ENCODE measurements at places on chromosomes 11 and 22.

DNA sequence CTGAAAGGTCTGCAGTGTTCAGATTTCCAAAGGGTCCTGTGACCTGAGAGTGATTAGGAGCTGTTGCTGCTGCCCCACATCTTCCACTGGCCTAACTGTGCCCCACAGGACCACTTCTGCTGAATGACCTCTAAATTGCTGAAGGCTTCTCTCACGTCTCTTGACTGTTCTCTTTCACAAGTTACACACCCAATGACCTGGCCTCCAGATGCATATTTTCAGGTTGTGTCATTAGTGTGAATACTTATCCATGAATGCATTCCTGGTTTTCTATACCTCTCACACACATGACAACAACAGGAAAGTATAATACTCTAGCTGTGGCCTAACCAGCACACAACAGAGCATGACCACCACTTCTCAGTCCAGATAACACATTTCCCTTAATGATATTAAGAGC is 15.4 kb downstream of the PRR14L start:
- DNase-seq = no peak

DNA sequence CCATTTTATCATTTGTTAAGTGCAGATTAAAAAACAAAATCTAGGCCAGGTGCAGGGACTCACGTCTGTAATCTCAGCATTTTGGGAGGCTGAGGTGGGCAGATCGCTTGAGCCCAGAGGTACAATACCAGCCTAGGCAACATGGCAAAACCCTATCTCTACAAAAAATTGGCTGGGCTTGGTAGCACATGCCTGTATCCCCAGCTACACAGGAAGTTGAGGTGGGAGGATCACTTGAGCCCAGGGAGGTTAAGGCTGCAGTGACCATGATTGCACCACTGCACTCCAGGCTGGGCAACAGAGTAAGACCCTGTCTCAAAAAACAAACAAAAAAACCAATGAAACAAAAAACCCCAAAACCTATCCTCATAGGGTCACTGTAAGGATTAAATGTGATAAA is 32.9 kb downstream of the HIRA start:
- DNase-seq = no peak

DNA sequence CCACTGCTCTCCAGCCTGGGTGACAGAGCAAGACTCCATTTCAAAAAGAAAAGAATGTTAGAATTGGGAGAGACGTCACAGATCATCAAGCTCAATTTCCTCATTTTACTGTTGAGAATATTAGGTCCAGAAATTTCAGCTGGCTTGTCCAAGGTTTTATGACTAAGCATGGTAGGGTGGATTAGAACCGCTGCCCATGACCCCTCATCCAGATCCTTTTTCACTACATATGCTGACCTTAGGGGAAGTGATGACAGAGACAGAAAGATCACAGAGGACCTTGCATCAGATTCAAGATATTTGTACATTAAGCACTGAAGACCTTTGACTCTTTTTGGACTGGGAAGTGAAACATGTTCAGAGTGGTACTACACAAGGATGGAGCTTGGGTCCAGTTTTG is 134.5 kb downstream of the ADAMTS15 start:
- no peak for DNase-seq

- peak; percentile 86 for DNase-seq
These were observed 6.0 kb upstream of the ARHGAP42 start for GRCh38 chr11:100681064-100681502.

DNA sequence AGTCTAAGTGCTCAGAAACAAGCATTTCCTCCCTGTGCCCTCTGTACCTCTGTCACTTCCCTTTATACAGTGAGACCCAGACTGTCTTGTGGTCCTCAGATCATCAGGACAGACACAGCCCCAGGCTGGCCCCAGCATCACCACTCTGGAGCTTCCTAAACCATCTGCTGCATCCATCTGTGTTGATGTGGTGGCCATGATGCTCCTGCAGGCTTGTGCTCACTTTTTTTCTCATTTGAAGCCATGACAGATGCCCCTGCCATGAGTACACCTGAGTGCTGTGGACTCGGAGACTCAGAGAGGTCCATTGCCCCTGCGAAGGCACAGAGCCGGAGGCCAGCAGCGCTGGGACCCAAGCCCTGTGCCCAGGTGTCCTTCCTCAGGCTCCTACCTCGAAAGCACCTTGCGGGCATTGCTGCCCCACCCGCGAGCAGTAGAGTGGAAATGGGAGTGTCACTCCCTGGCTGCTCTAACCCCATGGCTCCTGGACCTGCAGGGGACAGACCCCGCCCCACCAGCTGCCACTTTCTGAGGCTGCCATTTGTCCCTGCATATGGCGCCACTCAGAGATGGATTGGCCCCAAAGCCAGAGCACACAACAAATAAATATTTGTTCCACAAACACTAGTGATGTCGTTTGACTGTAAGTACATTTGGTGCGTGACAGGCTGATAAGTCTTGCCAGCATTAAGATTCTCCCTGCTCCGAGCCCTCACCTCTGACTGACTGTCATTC is 593.5 kb downstream of the TBC1D22A start:
- DNase-seq = peak; percentile 1

DNA sequence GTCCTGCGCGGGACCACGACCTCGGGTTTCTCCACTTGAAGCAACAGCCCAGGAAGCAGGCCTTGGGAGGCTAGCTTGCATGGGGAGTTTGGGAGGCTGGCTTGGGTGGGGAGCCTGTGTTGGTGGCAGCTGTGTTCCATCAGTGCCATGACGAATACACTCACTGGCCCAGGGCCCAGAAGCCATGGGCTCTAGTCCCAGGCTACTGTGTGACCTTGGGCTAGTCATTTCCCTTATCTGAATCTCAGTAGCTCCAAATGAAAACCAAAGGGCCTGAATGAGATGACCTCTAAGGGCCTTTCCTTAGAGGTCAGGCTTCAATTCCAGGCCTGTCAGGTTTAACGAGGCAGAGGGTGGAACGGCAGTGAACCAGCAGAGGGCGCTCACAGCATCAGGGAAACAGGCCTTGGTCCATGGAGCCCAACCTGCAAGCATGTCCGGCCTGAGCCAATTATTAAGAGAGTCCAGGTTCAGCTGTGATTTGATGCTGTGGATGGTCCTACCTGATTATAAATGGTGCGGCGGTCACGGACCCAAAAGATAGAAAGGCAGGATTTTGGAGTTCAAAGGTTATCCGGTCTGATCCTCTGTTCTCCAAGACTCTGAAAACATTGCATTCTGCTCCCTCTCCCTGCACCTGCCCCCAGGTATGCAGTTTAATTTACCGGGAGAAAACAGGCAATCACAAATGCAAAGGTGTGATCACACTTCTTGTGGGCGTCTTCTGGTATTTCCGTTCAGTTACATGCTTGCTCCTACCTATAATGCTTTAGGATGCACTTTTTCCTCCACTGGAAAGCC is 15.9 kb downstream of the PTPN5 start:
- peak; percentile 66 for DNase-seq

- no peak for DNase-seq
These were observed 964 bp upstream of the REXO2 start for GRCh38 chr11:114438303-114438702.

- no peak for DNase-seq
These were observed 24.0 kb upstream of the ACER3 start for GRCh38 chr11:76836613-76837291.

All from KBM-7 (cell line).